Large intestine (tissue), 12 donors: ENCODE measurements at places on chromosomes 3 and 15.

DNA sequence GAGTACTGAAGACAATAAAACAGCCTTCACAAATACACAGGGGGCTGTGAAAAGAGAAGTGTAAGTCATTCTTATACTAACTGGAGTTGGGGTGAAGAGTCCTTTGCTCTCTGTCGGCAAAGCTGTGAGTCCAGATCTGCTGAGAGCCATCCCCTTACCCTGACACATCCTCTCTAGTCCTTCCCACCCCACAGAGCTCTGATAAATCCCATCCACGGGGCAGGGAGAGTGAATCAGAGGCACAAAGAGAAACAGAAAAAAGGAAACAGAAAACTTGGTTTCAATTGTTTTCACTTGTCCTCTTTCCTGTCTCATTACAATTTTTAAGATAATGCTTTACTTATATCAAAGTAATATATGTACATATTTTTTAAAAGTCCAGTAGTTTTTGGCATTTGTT, 18.2 kb upstream of the ZNF639 start:
- no peak for DNase-seq

GRCh38 chr3:21889166-21889565, 138.2 kb upstream of the ZNF385D start:
- no peak for DNase-seq

DNA sequence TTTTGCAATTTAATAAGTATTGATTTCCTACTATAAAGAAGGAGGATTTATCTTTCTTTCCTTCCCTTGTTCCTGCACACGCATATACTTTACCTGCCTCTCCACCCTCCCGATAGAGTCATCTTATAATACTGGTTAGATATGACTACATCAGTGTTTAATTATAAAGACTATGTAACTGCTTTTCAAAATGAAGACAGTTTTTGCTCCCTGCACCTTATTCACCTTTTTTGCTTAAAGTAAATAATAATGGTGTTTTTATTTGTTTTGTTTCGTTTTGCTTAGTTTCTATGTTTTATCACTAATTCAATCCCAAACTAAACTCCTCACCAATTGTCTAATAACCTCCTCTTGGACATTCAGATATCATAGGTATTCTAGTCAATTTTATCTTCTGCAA, 101.9 kb upstream of the RORA start:
- no peak for DNase-seq

DNA sequence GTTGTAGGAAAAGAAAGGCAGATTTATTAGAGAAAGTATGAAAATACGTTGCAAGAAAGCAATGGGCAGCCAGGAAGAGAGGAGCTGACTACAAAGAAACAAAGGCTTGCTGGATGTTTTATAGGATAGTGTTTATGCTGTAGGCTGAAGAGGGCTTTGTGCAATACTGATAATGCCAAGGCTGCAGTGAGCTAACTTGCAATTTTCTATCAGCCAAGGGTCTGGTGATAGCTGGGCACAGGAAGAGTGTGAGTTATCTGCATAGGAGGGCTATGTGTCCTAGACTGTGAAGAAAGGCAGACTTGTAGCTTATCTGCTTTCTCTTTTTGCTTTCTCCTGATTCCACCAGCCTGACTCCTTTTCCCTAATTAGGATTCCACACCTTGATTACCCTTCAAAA, 51.3 kb upstream of the OSBPL11 start:
- DNase-seq, result peak; percentile 27

- DNase-seq, result no peak
Observed at GRCh38 chr3:197435426-197435825, 120.3 kb downstream of the BDH1 start.

DNA sequence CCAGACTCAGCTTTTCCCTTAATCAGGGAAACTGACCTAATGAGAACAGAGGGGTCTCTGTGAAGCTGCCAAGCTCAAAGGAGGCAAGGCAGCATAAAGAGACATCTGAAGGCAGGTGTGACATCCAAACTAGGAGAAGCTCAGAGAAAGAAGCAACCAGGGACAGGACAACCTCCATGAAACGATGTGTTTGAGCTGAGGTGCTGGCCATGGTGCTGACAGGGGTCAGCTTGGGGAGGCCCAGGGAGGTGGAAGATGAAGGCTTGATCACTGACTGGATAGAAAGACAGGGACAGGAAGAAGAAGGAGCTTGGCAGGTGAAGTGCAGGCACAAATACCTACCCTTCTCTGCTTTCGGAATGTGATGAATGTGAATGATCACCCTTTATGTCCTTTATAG, 179.5 kb upstream of the NSMCE3 start:
- no peak for DNase-seq

DNA sequence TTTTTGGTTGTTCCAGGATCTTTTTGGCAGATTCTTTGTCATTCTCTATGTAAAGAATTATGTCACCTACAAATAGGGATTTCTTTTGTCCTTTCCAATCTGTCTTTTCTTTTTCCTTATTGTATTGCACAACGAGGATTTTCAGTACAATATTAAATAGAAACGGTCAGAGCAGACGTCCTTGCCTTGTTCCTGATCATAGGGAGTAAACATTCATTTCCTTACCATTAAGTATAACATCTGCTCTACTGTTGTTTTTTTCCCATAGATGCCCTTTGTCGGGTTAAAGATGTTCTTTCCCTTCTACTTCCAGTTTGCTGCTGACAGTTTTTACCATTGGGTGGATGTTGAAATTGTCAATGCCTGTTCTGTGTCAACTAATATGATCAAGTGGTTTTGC, 528.4 kb downstream of the OCA2 start:
- no peak for DNase-seq

GRCh38 chr15:39593071-39593655, 12.3 kb downstream of the THBS1 start:
- DNase-seq, result no peak

DNA sequence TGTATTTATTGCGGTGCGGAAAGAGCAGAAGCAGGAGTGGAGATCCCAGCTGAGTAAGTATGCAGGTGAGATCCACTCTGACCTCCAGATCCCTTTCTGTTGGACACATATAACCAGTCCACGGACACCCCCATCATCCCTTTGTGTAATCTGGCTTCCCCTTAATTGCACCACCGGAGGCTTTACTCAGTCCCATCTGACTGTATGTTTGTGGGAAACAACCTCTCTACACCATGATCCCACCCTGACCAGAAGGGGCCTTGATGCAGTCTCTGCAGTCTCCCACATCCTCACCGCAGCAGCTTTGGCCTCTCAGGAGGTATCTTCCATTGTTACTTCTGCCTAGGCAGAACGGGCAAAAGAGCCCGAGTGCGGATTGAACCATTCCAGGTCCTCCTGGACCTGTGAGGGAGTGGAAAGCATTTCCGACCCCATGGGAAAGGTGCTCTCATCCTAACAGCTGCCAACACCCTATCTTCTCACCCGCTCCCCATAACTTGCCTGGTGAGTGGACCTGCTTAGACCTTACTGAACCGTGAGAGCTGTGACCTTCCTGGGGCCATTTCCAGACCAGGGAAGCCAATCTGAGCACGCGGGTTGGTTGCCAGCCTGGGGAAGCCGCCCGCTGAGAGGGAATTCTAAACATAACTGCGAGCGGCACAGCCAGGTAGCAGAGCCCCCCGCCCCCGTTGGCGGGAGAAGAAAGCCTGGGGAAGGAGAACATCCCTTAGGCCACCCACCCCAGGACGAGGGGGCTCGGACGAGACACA, 1.1 kb downstream of the SLCO2A1 start:
- DNase-seq, result peak; percentile 26

GRCh38 chr3:177904621-177905020, 631.6 kb upstream of the KCNMB2 start:
- DNase-seq, result no peak

GRCh38 chr3:129025691-129026435, 24.8 kb downstream of the EFCC1 start:
- no peak for DNase-seq

DNA sequence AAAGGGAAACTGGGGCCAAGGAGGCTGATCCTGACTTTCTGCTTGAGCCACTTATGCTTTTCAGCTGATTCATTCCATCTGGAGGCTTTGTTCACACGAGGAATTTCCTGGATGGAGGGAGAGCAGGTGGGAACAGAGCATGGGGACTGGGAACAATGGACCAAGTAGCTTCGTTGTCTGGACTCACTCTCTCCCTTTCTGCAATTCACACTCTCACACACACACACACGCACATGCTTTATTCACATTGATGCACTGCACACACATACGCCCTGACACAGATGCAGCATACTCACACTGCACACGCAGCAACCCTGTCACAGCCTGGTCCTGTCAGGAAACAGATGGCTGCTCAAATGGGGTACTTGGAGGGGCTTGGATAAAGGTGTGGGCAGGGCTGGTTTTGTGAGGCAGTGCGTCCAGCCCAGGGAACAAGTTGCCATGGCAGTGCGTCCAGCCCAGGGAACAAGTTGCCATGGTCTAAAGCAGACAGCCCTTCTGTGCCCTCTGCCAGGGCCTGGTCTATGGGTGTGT, 19.8 kb upstream of the CHCHD6 start:
- DNase-seq, result no peak

GRCh38 chr3:126618021-126618420, 36.9 kb downstream of the TXNRD3 start:
- no peak for DNase-seq

GRCh38 chr15:75694241-75695182, 18.1 kb downstream of the CSPG4 start:
- no peak for DNase-seq

DNA sequence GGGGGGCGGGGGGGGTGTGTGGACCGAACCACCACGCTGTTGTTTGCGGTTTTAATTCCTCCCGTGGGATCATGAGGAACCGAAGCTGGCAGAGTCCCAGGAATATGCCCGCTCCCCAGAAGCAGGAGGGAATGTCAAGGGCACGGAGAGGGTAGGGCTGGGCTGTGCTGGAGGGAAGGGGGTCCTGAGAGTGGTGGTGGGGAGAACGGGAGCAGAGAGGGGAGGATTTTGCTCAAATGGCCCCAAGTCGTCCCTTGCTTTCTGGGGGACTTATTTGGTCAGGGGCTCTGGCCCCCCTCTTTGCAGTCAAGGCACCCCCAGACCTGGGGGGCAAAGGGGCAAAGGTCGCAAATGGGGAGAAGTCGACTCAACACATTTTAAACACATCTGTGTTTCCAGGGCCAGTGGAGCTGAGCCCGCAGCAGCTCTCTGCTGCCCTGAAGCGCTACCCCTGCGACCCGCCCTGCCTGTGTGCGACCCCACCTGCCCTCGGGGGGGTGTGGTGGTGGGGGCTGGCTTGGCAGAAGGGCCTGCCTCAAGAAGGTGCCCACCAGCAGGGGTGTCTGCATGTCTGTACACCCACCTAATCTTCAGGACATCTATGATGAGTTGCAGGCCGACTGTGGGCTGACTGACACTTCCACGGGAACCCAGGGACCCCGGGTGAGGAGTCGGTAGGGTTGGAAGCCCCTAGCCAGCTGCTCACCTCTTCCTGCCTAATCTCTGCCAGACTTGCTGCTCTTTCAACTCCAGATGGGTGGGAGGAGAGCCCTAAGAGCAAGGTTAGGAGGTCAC, 602 bp upstream of the ATP2B2 start:
- no peak for DNase-seq

GRCh38 chr3:108225221-108225620, 3.0 kb upstream of the IFT57 start:
- DNase-seq, result no peak

GRCh38 chr15:96247621-96248305, 82.7 kb upstream of the NR2F2 start:
- no peak for DNase-seq

GRCh38 chr15:71484080-71484479, 326.3 kb upstream of the NR2E3 start:
- no peak for DNase-seq

DNA sequence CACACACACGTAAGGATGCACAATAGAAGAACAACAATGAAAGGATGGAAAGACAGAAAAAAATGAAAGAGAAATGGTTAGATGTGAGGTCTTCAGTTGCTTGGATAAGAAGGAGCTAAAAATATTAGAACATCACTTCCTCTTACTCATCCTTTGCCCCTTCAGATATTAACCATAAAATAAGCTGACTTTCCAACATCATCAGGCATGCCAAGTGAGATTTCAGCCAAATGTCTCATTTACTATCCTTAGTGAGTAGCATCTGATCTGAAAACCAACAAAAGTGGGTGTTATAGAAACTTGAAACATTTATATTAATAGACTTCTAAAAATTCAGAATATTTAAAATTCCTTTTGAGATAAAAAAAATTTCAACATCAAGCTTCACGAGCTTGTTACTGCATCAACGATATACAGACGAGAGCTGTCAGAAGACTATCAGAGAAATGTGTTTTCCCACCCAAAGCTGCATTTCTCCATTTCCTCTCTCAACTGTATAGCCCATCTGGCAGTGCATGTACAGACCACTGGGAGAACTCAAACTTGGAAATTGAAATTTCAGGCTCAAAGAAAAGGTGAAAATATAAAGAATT, 25.4 kb upstream of the LSAMP start:
- no peak for DNase-seq

DNA sequence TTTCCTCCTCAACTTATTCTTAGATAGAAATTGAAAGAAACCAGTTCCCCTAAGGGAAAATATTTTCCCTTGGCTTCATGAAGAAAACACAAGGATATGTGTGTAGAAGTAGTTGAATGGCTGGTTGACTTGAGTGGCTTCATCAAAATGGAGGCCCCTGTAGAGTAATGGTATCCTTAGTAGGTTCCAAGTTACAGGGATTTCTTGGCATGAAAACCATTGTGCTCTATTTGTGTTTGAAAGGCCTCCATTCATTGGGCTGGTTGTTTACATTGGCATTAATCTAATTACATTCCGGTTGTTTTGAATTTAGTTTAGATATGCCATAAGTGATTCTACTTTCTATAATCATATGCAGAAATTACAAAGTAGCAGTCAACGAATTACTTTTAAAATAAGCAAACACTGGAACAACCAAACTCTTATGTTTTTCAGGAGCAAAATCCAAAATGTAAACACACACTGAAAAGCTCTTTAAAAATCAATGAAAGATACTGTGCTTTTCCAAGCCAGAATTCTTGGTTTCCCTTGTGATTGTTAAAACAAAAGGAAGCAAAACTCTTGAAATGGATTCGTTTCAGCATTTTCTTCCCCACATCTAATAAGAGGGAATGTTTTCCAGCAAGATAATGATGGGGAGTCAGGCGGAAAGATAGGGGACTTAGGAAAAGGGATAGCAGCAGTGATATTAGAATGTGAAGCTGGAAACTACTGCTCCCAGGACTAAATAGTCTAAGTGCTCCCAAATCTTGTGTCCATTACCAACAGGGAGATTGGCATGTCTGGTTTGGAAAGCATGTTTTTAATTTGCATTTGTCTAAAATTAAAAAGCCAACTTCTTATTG, 77.0 kb downstream of the EPHA3 start:
- no peak for DNase-seq

- no peak for DNase-seq
Observed at GRCh38 chr3:99852851-99853250, 35.2 kb downstream of the CMSS1 start.

- no peak for DNase-seq
Observed at GRCh38 chr3:31482493-31483200, 50.1 kb upstream of the STT3B start.

GRCh38 chr3:184771301-184772127, 40.5 kb upstream of the VPS8 start:
- DNase-seq, result no peak
